Right atrium auricular region (tissue), 2 donors: ENCODE measurements at places on chromosomes 5 and 9. TPM values are rescaled to one million over a fixed set of nuclear protein-coding genes. Genes with fewer than 3 reads are reported as not detected.
A peak's percentile ranks its signal among the peaks of the same experiment; 100 is the strongest.

DNA sequence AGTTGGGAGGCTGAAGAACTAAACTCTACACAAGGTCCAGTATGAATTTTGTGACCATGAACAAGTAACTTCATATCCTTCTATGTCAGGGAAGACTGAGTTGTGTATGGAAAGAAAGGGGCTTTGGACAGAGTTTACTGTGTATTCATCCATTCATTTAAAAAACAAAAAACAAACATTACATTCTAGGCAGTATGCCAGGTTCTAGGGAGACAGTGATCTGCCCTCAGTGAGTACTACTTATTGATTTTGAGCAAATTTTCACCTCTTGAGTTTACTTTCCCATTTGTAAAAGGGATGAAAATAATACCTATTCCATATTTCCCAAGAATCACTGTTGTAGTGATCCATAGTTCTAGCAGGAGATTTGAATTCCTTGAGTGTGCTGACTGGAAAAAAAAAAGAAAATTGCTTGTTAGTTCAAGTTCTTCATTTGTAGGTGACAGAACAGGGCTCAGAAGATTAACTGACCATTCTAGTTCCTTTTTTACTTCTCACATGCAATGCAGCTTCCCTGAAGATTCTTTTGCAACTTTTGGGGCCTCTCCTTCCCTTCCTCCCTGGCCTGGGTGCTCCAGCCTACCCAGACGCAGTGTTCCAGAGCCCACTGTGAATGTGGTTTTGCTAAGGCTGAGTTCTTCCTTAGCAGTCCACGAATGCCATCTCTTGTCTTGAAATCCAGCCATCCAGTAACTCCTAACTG, 2.6 kb upstream of the GAPVD1 start:
- no peak for DNase-seq
- H3K27me3 ChIP-seq: no peaks in the 10 kb centered on the region
- H3K4me3 ChIP-seq: no peak overlapping the region
- H3K4me1 ChIP-seq: no peaks in the 10 kb centered on the region
- no peaks in the 10 kb centered on the region for H3K36me3 ChIP-seq
- H3K27ac ChIP-seq: no peak overlapping the region

DNA sequence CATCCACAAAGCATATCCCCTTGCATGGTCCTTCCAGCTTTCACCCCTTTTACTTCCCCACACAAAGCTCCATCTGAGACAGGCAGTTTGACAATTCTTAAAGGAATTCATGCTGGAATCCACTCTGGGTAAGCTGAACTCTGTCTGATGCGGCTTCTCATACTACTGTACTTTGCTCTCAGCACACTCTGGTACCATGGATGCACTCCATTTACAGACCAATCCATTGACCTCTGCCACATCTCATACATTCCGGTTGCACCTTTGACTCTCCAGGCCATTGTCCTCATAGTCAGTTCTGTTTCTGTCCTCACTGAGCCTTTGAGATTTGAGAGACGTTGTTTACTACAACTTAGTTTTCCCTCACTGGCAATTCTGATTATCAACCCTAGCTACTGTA, 12.2 kb downstream of the SPATA9 start:
- no peaks in the 10 kb centered on the region for H3K27me3 ChIP-seq
- no peak overlapping the region for H3K4me3 ChIP-seq
- peak overlapping the region; percentile 45 for H3K27ac ChIP-seq
- no peaks in the 10 kb centered on the region for H3K36me3 ChIP-seq
- DNase-seq: no peak

DNA sequence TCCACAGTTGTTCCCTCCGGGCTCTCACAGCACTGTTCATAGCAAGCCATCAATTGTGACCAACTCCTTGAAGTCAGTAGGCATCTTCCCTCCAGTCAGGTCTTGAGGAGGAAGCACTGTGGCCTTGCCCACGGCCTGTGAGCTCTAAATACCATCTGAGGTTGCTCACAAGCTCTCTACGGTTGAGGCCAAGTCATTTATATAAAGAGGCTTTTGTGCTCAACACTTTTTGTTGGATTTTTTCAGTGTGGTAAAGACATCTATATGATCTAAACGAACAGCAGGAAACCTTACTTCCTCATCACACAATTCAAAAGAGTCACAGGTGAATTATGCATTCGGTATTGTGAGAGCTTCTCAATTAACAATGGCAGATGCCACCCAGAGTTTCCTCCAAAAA, 97.3 kb downstream of the ZNF462 start:
- no peak overlapping the region for H3K27ac ChIP-seq
- H3K4me3 ChIP-seq: no peak overlapping the region
- no peaks in the 10 kb centered on the region for H3K36me3 ChIP-seq
- no peak for DNase-seq
- peaks cover 10% of the 10 kb centered on the region for H3K4me1 ChIP-seq
- no peaks in the 10 kb centered on the region for H3K27me3 ChIP-seq

The KDM3B gene
- 46.9 TPM for total RNA-seq

The IL3 gene
- not detected for total RNA-seq

The PPIC gene
- 25.9 TPM for total RNA-seq

The NEK6 gene
- total RNA-seq: 9.7 TPM

The CXCL14 gene
- 3.1 TPM for total RNA-seq

The NUDCD2 gene
- 2.5 TPM for total RNA-seq
